HEK293T (cell line): ENCODE measurements at places on chromosomes 2 and 18.

GRCh38 chr2:70647873-70648481, 94.4 kb upstream of the TGFA start:
- peak; percentile 72 for DNase-seq

GRCh38 chr2:176414641-176415040, 145.4 kb downstream of the MTX2 start:
- DNase-seq = no peak

- no peak for DNase-seq
These were observed 61.8 kb downstream of the ATP8B1 start for GRCh38 chr18:57741273-57741672.

DNA sequence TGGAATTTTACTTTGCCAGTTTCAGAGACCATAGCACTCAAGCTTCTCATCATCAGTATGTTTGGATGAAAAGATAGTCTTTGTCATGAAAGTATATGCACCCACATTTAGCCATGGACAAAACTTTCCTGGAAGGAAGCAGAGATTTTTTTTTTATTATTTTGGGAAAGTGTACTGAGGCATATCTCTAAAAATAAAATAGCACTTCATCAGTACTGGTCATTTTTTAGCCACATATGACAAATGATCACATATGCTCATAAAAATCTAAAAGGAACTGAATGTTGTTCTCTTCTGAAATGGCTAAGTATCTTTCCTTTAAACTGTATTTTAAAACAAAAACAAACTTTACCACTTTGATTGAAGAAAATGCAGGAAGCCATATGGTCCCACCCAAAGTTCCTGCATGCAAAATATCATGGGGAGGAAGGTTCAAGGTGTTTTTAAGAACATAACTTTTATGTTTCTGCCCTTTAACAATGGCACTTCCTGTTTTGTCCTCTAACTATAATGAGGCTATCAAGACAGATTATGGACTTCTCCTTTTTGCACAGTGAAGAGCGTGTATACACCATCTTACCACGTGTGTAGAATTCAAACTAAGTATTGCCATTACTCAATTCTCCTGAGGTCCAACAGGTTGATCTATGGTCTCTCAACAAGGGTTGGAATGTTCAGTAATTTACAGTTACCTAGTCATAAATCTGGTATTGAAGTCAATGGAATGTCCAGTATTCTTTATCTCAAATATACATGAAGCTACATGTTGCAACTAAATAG, 77.1 kb upstream of the SLC39A10 start:
- DNase-seq = no peak
